ENCODE measurements at places on chromosomes 11 and 22.

- DNase-seq: no peak
These were observed 139.3 kb downstream of the FAM76B start for GRCh38 chr11:95650276-95650675.

DNA sequence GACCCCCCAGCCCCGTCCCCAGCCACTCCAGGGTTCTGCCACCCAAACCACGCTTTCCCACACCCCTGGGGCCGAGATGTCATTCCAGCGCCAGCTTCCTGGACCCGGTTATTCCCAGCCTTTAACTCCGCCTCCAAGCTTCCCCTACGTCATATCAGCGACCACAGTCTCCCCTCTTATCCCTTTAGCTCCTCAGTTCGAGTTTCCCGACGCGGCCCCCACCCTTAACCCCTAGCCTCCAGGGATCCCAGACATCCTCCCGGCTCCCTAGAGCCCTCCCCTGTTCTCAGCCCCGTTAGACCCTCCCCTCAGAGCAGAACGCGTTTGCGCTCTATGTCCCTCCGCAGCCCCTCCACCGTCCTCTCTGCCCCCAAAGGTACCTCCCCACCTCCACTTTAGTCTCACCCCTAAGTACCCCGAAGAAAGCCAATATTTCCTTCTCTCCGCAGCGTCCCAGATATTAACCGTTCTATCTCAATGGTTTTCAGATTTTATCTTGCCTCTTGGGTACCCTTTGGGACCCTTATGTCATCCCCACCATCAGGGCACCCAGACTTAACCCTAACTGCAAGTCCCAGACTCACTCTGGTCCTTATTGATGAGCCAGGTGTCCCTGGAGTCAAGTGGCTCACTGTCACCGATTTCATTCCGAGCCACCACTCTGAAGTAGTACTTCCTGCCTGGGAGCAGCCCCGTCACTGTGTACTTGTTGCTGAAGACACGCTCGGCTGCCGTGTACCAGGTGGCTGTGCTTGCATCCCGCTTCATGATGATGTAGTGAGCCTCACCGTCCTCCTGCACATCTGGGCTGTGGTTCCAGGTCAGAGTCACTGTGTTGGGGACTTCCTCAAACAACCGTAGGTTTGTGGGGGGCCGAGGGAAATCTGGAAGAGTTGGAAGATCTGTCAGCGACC, 8.0 kb downstream of the TMEM86A start:
- no peak for DNase-seq

DNA sequence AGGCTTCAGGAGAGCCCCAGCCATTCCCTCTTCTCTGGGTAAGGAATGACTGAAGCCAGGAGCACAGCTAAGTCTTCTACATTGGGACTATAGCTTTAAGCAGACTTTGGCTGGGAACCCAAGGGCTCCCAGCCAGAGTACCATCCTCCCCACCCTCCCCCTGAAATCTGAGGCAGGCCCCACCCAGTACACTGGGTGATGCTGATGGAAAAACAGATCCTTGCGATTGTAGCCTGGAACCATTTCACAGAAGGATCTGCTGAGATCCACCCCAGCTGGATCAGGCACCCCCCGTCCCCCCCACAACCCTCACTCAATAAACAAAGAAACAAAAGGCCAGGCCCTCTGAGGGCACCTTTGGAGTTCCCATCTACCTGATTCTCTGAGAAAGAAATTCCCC, 39.8 kb downstream of the IL18BP start:
- DNase-seq: no peak

- no peak for DNase-seq
These were observed 105.5 kb upstream of the PARVA start for GRCh38 chr11:12271826-12272366.

DNA sequence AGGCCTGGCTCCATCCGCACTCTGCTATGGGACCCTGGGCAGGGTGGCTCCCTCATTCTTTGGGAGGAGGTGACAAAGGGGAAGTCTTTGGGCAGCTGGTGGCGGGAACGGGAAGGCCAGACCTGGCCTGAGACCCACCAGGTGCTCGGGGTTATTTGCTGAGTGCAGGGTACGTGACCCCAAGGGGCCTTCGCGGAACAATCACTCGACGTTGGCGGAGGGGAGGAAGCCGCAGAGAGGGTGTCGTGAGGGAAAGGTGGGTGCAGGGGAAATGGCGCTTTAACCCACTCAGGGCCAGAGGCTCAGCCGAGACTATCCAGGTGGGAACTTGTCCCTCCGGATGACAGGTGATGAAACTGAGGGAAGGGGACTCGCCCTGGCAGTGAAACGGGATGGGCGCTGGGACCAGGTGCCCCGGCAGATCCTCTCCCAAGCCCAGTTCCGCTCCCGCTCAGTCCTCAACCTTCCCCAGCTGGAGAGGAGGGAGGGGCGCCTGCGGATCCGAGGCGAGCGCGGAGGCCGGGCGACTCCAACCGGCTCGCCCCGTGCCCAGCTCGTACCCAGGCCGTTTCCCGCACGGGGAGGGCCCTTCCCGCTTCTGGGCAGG, 911 bp downstream of the A4GALT start:
- DNase-seq: no peak

GRCh38 chr11:550746-551085, 9.8 kb downstream of the LMNTD2 start:
- DNase-seq: no peak

DNA sequence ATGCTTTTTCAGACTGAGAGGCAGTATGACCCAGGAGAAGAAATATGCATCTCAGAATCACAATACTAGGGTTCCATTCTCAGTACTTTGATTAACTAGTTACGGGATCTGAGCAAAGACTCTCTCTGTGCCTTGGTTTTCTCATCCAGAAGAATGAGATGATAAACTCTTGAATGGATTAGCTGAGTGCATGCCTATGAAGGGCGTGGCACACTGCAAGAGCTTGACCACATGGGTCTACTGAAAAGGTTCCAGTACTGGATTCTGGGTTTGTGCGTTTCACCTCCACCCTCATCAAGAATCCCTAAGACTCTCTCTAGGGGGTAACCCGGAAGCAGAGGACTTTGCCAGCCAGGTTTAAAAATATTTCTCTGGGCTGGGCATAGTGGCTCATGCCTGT, 25.6 kb downstream of the PGA5 start:
- DNase-seq: no peak

DNA sequence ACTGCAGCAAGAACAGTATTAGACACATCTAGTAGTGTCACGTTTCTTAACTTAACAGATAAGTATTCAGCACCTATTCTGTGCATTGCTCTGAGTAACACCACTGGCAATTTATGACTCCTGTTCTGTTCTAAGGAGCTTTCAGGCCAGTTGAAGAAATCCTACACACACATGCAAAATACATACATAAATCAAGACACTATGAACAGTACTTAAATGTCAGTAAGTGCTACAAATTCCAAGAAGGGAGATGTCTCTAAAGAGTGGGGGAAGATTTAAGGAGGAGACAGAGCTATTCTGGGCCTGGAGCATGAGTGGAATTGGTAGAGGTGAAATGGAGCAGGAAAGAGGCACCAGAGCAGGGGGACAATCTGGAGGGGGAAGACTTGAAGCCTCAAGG, 46.2 kb upstream of the CLMP start:
- DNase-seq: no peak

GRCh38 chr11:8631395-8632118, 37.5 kb upstream of the STK33 start:
- no peak for DNase-seq

DNA sequence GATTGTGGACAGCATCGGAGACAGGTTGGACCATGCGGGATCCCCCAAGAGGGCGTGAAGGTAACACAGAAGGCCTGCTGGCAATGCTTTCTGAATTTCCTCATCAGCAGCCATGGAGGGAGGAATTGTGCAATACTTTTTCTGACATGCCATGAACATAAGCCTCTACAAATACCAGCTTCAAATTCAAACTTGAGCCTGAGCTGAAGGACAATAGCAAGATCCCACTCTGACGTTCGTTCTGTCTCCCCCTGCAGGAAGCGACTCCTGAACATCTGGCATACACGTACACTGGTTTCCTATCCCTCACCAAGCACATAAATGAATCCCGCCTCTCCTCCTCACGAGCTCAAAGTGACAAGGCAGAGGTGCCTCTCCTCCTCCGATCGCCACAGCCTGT, 312.2 kb downstream of the BRD1 start:
- DNase-seq: no peak

DNA sequence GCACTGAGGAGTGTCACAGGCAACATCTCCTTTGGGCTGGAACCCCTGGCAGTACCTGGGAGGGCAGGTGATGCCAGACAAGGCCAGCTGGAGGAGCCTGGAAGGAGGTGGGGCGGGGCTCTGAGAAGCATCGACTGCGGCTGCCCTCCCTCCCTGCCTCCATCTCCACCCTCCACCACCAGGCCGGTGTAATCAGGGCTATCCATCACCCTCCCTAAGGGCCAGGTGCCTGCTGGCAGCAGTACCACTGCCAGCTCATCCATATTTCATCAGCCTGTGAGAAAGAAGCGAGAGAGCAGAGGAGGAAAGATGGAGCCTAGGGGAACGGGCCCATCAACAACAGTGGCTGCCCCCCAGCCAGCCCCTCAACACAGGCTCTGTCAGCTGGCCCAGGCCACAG, 51.4 kb upstream of the RASD2 start:
- no peak for DNase-seq

GRCh38 chr22:38469306-38469781, 1.4 kb downstream of the KDELR3 start:
- no peak for DNase-seq

DNA sequence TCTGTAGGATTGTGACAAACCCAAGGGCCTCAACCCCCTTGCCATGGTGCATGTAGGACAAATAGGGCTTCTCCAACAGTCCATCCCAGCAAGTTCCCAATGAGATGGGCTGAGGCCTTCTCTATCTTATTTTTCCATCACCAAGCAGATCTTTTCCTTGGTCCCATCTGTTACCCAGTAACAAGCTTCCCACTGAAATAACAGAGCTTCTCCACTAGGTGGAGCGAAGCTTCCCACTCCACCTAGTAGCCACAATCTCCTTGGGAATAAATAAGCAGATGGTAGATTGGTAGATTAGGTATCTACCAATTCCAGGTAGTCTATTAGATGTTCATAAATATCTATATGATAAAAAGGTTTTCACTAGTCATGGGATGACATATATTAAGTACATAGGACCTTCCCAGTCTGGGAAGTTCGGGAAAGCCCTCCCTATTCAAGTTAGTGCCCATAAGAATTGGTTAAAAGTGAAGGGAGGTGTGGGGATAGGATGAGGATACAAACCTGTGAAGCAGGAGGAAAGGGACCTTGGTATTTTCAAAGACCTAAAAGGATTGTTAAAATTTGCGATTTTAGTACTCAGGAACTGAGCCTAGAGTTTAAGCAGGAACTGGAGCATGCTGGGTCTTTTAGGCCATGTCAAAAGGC, 5.9 kb upstream of the OR52L1 start:
- DNase-seq: no peak

DNA sequence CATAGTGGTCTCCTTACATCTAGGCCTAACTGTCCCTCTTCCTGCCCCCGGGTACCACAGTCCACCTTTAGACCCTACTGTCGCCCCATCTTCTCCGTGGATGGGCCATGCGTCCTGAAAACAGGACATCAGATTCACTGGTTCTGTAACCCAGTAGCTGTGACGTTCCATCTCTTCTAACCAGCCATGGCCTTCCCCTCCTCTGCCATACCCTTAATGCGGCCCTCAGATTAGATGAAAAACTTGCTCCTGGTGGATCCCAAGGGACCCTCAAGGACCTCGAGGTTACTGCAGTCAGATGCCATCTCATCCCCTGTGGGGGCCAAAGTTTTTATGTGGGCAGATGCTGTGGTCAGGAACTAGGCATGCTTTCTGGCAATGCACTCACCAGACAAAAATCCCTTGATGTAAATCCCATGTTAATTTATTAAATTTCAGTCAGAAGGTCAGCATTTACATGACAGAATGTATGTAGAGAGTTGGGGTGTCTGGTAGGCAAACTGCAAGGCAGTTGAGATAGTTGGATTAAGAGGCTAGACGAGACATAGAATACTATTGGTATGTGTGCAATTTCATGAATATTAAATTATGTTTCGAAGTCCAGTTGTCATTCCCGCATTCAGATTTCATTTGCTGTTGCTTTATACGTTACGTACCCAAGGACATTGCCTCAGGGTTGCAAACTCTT, 64.3 kb downstream of the WNT11 start:
- DNase-seq: no peak

GRCh38 chr11:102990145-102990544, 34.6 kb upstream of the MMP13 start:
- DNase-seq: no peak

- no peak for DNase-seq
These were observed 11.3 kb upstream of the MS4A7 start for GRCh38 chr11:60367009-60367408.

DNA sequence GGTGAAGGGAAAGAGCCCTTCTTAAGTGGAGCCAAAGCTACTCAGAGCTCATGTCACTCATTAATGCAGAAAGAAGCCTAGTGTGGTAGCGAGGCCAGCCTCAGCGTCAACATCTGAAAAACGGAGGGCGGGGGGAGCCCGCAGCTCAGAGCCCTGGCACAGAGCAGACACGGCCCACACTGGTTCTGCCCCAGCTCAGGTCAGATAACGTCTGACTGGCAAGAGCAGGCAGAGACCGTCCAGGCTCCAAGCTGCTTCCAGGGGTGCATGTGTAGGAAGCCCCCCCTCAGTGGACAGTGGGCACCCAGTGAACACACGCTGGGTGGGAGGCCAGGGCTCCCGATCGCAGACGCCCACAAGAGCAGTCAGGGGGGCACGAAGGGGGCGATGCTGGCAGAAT, 100.8 kb downstream of the SHANK2 start:
- DNase-seq: no peak

DNA sequence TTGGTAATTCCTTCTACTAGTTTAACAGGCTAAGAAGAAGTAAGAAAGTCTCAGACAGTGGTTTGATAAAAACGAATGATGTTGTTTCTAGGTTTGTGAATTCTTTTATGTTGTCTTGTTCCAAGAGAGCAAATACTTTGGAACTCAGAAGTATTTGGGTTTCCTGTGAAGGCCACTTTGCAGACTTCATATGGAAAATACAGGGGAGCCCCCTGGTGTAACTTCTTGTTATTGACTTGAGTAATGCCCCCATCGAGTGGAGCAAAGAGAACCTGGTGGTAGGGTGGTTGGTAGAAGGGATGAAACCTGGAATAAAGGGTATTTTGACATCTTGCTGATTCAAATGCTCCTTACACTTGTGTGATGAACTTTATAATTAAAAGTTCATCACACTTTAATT, 40.0 kb upstream of the PTH start:
- DNase-seq: no peak

GRCh38 chr11:36432093-36432469, 78.0 kb downstream of the TRAF6 start:
- DNase-seq: no peak

DNA sequence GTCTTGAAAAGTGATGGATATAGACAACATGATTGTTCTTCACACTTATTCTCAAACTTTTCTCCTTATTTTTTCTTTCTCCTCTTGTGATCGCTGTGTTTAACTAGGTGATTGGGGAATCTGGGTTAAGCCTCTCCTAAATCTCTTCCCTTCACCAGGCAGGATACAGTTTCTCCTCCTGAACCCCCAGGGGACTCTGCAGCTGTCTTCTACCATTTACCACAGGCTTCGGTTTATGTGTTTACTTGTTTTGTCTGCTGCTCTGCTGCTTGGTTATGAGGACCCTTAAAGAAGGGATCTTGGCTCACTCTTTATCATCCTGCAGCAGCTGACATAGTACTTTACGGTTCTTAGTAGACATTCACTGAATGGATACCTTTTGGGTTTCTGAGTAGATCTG, 124.2 kb downstream of the NCAM1 start:
- no peak for DNase-seq

GRCh38 chr11:1491379-1491778, 4.8 kb upstream of the MOB2 start:
- DNase-seq: no peak
